ENCODE measurements at places on chromosomes 1 and 21.

- no peak for DNase-seq
Observed at GRCh38 chr1:8212580-8213031, 105.3 kb upstream of the SLC45A1 start.

DNA sequence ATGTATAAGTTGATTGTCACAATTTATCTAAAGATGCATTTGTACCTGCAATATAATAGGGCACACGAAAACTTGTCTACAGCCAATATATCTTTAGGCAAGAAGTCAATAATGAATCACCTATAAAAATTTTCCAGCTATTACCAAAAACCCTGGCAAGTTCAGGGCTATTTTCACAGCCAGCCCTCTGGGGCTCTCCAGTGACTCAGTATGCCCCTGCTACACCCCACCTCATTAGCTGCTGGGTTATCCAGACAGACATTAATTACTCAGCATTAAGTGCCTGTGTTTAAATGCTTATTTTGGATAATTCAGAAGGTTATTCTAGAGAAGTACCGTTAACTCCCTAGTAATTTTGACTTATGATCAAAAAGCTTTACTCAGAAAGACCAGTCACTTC is 220.2 kb downstream of the TBX15 start:
- DNase-seq, result no peak

DNA sequence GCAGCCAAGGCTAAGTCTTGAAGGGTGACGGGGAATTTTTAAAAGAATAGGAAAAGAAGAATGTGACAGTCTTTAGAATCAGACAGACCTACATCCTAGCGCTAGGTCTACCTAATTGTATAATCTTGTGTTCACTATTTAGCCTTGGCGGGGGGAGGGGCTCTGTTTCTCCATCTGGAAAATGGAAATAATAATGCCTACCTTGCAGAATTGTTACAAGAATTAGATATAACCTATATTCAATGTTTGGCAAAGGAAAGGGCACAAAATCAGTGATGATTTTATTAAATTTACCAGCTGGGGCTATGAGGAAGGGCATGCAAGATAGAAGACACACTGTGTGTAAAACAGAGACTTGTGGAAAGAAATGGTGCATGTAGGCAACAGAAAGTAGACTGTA is 154.8 kb downstream of the ZBTB18 start:
- no peak for DNase-seq

DNA sequence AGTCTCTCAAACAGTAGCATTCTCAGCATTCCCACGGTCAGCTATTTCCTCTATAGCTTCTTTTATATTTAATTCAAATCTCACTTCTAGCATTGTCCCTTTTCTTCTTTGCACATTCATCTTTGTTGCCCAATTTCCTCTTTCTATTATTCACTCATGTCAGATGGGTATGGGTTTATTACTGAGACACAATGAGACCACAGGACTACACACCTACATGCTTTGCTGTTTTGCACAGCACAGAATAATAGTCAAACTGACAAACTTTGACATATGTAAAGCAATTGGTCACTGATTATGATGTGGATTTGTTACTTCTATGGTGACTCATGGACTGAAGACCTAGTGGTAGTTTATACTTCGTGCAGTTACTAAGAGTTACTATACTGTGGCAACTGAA is 5.8 kb upstream of the CD1C start:
- DNase-seq, result no peak

DNA sequence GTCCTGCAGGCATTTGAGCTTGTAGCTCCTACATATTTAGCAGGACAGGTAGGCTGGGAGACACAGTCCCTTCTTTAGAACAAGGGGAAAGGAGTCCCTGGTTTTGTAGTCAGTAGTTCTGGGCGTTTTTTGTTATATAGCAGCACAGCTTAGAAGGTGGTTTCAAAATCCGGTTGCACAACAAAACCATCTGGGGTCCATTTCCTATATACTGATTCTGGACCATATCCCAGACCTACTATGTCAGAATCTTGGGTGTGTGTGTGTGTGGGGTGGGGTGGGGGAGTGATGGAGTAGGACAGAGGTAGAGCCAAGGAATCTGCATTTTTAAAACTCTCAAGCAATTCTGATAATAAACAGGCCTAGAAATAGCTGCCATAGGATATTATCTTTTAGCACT is 21.6 kb downstream of the METTL13 start:
- no peak for DNase-seq

GRCh38 chr1:46525253-46525983 is 26.0 kb downstream of the KNCN start:
- no peak for DNase-seq

DNA sequence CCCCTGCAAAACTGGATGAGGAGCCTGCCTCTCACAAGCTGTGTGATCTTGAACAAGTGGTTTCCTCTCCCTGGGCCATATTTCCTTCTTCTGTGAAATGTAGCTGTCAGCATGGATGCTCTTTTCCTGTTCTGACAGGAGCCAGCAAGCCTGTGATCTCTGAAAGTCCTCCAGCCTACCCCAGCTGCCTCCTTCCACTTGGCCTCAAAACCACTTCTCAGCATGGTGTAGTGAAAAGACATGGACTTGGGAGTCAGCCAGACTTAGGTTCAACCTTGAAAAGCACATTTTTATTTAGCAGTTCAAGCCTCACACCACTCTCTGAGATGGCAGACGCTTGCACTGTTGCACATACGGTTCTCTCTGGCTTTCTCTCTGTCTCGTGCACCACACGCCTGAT is 292.9 kb upstream of the DUSP10 start:
- no peak for DNase-seq

DNA sequence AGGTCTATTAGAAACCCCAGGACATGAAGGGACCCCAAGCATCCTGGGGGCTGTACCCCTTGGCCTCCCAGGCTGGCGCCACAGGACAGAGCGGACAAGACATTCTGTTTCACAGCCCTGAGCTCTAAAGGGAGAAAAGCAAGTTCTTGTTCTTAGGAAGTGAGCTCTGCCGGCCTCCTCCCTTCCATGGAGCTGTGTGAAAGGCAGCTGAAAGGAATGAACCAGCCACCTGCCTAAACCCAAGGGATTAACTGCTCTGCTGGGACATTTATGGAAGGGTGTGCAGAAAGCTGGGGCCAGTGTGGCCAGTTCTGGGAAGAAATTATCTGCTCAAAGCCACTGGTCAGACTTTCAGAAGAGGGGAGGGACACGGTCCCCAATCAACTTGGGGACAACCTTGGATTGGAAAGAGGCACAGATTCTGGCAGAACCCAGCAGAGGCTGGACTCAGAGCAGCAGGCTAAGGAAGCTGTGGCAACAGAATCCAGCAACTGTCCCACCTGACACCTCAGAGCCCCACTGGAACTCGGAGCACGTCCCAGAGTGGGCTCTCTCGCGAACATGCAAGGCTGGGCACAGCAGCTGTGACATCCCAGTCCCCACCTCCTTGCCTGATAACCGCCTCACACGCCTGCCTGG is 2.1 kb downstream of the KLHL21 start:
- DNase-seq, result no peak

- no peak for DNase-seq
Observed at GRCh38 chr1:27973771-27974416, 14.1 kb downstream of the XKR8 start.

- no peak for DNase-seq
Observed at GRCh38 chr1:104592926-104593325, 843.2 kb downstream of the AMY1C start.

DNA sequence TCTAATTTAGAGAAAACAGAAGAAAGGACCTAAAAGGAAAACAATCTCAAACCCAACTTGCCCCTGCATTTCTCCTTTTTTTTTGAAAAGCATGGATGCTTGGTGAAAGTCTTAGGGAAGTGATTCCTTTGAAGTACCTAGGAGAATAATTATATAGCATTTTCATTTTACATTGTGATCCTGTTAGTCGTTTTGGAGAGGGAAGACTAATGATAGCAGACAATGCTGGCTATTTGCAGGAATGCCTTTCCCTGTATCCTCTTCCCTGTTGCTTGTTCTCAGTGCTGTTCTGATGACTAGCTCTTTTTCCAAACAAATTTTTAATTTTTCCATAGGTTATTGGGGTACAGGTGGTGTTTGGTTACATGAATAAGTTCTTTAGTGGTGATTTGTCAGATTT is 53.9 kb downstream of the LAMC1 start:
- DNase-seq, result no peak

GRCh38 chr1:162081316-162081715 is 11.8 kb downstream of the NOS1AP start:
- no peak for DNase-seq

- DNase-seq, result no peak
Observed at GRCh38 chr1:224253721-224254120, 70.7 kb downstream of the DEGS1 start.

DNA sequence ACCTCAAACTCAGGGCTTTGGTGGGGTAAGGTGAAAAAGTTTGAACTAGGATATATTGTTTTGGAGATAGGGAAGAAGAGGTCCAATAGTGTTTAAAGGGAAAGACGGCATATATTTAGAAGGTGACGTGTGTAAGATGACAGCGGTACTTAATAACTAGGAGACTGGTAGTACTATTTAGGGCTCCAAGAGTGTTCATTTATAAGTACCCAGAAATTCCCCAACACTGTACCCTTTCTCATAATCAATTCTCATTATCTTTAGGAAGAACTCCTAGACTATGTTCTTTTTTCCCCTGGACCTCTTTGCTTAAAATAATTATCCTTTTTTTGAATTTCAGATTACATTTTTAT is 1.5 kb downstream of the LYPLAL1 start:
- DNase-seq, result no peak

GRCh38 chr1:204846546-204846945 is 24.1 kb upstream of the NFASC start:
- DNase-seq, result no peak

- DNase-seq, result no peak
Observed at GRCh38 chr1:203135636-203136305, 8.2 kb downstream of the ADORA1 start.

DNA sequence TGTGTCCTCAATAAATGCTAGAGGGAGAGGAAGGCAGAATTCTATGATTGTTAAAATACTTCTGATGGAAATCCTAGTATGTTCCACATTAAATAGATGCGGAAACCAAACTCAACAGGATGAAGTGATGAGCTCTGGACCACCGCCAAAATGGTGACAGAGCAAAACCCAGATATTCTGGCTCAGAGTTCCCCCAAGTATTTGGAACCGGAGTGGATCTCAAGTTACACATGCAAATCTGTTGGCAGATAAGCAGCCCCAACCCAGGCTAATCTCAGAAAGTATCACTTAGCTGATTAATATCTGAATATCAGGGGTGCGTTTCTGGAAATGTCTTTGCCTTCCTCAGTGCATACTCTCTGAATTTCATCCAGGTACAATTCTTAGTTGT is 17.4 kb upstream of the GRHL3 start:
- DNase-seq, result no peak

DNA sequence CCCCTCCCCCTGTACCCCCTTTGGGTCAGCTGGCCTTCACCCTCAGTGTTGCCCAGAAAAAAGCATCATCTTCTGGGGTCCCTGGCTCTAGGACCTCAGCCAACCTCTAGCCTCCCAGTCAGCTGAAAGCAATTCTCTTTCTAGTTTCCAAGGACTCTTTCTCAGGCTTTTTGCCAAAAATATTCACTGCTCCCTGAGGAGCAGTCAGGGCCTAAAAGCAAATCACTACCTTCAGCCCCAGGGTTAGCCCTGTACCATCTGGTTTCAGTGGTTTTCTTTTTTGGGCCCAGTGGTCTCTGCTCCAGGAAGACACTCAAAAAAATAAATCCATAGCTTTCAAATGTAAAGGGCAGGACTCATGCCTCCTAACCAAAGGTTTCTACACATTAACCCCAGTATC is 3.1 kb upstream of the LMOD1 start:
- no peak for DNase-seq

DNA sequence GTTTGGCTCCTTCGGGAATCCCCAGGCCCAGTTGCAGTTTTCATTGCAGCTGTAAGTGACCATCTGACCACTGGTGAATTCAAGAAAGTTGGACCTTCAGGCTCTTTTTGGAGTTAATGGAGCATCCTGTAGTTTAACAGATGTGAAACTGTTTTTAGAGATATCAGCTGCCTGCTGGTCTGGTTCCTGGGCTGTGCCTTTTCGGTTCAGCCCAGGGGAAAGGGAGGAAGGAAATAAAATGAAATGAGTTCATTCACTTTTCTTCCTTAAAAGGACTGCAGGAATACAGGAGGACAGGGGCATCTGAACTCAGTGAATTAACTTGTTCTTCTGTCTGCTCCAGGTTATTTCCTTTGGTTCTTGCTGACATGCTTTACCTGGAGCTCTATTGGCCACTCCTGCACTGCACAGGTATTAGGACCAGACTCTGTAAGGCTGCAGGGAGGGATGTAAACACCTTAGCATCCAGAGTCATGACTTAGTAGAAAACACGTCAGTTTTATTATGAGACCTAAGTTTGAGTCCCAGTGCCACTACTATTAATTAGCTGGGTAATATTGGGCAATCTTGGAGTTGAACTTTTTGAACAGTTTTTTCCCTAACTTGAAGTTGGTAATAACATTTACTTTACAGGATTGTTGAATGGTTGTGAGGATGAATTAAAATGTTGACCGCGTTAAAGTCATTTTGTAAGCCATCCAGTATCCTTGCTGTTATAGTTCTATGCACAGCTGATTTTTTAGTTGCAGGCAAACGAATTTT is 83.6 kb downstream of the LRRC8D start:
- no peak for DNase-seq

DNA sequence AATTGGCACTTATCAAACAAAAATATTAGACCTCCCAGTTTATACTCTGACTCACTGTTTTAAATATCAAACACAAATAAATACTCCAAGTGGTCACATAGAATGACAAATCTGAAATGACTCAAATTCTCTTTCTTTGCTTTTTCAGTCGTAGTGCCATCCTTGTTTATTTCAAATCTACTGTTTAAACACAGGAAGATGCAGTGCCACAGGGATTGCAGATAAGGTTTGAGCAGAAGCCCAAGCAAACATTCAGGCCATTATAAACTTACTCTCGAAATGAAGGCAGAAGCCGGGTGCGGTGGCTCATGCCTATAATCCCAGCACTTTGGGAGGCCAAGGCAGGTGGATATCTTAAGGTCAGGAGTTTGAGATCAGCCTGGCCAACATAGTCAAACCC is 255.4 kb upstream of the PLXNA2 start:
- DNase-seq, result no peak

DNA sequence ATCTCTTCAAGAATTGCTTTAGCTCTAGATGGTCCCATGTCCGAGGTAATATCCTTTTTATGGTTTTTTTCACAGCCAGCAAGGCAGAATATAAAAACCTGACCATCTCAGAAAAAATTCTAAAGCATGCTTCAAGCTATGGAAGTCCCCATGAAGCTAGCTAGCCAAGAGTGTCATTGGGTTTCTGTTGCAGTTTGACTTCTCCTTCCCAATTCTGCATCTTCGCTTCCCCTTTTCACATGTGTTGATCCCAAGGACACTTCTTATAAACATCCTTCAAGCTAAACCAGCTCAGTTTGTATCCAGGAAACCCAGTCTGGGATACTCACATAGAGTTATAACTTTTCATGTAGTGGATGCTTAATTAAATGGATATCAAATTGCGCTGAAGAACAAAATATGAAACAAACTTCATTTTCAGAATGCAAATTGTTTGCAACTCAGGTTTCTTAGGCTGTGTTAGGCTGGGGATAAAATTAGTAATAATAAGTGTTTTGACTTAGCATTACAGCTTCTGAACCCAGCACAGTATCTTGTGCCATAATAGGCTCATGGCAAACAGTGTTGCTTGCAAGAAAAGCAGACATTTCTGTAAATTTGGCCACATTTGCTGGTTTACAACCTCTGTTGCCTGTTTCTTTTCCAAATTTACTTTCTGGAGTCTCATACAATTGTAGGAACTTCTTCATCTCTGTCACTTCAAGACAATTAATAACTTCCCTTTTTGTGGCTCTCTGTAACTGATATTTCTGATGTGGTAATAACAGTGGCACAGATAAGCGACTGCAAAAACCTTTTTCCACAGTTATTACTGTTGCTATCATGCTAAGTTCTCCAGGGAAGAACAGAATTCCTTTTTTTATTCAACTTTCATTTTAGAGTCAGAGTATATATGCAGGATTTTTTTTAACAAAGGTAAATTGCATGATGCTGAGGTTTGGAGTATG is 53.2 kb downstream of the NCAM2 start:
- no peak for DNase-seq
